ENCODE measurements at places on chromosomes 1 and 21.
A peak's percentile ranks its signal among the peaks of the same experiment; 100 is the strongest.

GRCh38 chr1:234125283-234125682, 220.8 kb downstream of the SLC35F3 start:
- no peak for DNase-seq
- no peaks in the 10 kb centered on the region for H3K4me1 ChIP-seq
- no peaks in the 10 kb centered on the region for H3K36me3 ChIP-seq
- no peaks in the 10 kb centered on the region for H3K27me3 ChIP-seq
- no peak overlapping the region for H3K4me3 ChIP-seq

- no peaks in the 10 kb centered on the region for H3K27me3 ChIP-seq
- no peaks in the 10 kb centered on the region for H3K36me3 ChIP-seq
- H3K4me1 ChIP-seq, result no peaks in the 10 kb centered on the region
- H3K4me3 ChIP-seq, result no peak overlapping the region
- no peak for DNase-seq
These were observed 165.4 kb upstream of the C8B start for GRCh38 chr1:57131257-57131656.

DNA sequence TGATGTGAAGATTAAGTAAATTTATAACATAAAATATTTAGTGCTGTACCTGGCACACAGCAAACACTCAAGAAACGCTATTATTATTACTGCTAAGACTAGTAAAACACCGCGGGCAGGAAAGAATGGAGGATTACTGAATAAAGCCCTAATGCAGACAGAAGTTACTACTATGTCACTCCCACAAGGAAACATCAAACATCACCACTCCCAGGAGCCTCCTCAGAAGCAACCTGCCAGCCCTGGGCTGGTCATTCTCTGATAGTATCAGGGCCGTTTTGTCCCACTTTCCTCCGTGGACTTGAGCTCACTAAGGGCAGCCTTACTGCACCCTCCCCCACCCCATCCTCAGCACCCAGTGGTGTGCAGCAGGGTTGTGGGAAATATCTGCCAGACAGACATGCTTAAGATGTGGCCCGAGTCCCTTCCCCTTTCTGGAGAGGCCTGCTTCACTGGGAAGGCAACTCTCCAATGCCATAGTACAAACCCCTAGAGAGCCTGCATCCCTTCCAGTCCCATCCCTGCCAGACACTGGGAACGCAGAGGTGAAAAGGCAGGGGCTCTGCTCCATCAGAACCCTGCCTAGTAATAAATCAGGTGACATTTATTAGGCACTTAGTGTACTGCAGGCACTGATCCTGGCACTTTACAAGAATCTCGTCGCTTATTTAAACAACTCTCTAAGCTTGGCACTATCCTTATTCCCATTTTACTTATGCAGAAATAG, 41.7 kb upstream of the ECE1 start:
- no peaks in the 10 kb centered on the region for H3K36me3 ChIP-seq
- H3K4me3 ChIP-seq, result no peak overlapping the region
- peak overlapping the region; percentile 15 for H3K27ac ChIP-seq
- H3K4me1 ChIP-seq, result peaks cover 9% of the 10 kb centered on the region

DNA sequence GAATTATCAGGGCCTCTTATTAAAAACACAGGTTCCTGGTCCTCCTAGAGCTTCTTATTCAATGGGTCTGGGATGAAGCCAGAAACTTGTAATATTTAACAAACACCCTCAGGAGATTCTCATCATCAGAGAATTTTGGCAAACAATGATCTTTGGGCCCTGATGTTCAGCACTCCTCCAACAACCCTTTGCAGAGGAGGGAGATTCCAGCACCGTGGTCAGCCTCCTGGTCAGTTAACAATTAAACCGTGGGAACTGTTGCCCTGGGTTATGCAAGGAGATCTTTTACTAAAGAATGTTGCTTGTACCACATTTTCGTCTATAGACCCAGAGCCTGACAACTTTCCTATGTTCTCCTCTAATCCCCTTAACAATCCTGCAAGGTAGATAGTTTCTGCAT, 294.4 kb downstream of the PLPP3 start:
- no peaks in the 10 kb centered on the region for H3K27me3 ChIP-seq
- DNase-seq, result no peak
- H3K4me3 ChIP-seq, result no peak overlapping the region

GRCh38 chr21:38327984-38328383, 71.2 kb downstream of the KCNJ15 start:
- no peaks in the 10 kb centered on the region for H3K27me3 ChIP-seq
- H3K4me1 ChIP-seq, result no peaks in the 10 kb centered on the region
- H3K4me3 ChIP-seq, result no peak overlapping the region
- H3K27ac ChIP-seq, result no peak overlapping the region

DNA sequence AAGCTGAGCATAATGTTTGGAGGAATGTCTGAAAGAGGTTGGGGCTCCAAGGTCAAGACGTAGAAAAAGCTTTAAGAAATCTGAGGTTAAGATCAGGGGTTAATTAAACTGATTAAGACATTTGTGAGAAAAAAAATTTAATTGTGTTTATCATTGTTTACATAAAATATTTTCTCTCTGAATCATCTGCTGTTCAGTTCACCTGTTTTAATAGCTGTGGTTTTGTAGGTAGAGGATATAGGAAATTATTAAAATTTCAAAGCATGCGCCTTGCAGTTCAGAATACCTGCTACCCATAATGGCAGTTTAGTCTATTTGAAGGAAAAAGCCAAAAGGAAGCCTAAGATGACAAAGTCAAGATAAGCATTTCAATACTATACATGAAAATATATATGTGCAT, 153.2 kb downstream of the SPATA46 start:
- H3K4me3 ChIP-seq, result no peak overlapping the region
- no peaks in the 10 kb centered on the region for H3K4me1 ChIP-seq
- no peak overlapping the region for H3K27ac ChIP-seq

- no peaks in the 10 kb centered on the region for H3K36me3 ChIP-seq
- H3K27me3 ChIP-seq, result no peaks in the 10 kb centered on the region
- H3K4me3 ChIP-seq, result peak within 1 kb of the TSS; percentile 14
- H3K4me1 ChIP-seq, result no peaks in the 10 kb centered on the region
These were observed at the start of gene DMRTA2 for GRCh38 chr1:50422946-50423669. DMRTA2 (minus strand) TSS chr1:50423443; CDS start chr1:50421536, 1,907 bp downstream.

- no peaks in the 10 kb centered on the region for H3K4me1 ChIP-seq
- no peak overlapping the region for H3K27ac ChIP-seq
- H3K27me3 ChIP-seq, result no peaks in the 10 kb centered on the region
- no peak for DNase-seq
- H3K4me3 ChIP-seq, result no peak overlapping the region
These were observed 555.6 kb downstream of the LTN1 start for GRCh38 chr21:28437061-28437460.

DNA sequence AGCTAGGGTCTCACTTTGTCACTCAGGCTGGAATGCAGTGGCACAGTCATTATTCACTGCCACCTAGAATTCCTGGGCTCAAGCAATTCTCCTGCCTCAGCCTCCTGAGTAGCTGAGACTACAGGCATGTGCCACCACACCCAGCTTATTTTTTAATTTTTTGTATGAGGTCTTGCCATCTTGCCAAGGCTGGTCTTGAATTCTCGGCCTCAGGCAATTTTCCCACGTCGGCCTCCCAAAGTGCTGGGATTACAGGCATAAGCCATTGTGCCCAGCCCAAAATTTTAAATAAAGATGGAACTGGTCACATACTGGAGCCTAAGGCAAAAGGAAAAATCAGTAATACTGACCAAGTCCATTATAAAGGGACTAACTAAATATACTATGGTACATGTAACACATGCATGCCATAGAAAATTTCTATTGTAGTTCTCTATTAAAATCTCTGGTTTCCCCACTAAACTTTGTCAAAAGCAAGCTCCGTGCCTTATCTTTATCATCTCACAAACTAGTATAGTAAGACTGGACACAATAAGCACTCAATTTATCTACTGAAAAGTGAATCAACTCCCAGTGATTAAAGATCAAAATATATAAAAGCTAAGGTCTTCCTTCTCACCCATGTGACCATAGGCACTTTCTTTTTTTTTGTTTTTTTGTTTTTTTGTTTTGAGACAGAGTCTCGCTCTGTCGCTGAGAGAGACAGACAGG, 61.6 kb downstream of the HSF2BP start:
- no peak overlapping the region for H3K4me3 ChIP-seq
- no peak for DNase-seq
- H3K27me3 ChIP-seq, result no peaks in the 10 kb centered on the region
- no peaks in the 10 kb centered on the region for H3K4me1 ChIP-seq

GRCh38 chr1:114126261-114127095, 27.2 kb downstream of the SYT6 start:
- no peaks in the 10 kb centered on the region for H3K36me3 ChIP-seq
- no peaks in the 10 kb centered on the region for H3K27me3 ChIP-seq
- DNase-seq, result peak; percentile 69
- no peak overlapping the region for H3K4me3 ChIP-seq
- no peaks in the 10 kb centered on the region for H3K4me1 ChIP-seq
